Non-pigmented ciliary epithelial cell (primary cell): ENCODE measurements at places on chromosomes 11 and 22.

DNA sequence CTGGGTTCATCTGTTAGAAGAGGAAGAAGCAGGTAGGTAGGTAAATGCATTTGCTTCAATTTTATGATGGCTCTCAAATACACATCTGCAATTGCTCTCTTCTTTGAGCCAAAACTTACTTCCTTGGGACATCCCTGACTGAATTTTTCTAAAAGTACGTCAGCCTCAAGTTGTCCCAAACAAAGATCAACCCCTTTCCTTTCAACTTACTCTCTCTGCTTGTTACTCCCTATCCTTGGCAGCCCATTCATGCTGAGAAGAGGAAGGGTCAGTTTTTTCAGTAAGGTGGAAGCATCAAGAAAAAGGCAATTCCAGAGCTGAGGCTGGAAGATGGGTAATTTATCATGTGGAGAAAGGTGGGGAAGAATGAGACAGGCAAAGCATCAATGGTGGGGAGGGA is 111.2 kb downstream of the LRRC32 start:
- DNase-seq, result no peak

GRCh38 chr11:109120341-109120740 is 301.6 kb upstream of the C11orf87 start:
- no peak for DNase-seq

- DNase-seq, result no peak
Observed at GRCh38 chr22:49482811-49483210, 344.9 kb downstream of the BRD1 start.

GRCh38 chr11:94595076-94595475 is 27.9 kb downstream of the PIWIL4 start:
- no peak for DNase-seq

DNA sequence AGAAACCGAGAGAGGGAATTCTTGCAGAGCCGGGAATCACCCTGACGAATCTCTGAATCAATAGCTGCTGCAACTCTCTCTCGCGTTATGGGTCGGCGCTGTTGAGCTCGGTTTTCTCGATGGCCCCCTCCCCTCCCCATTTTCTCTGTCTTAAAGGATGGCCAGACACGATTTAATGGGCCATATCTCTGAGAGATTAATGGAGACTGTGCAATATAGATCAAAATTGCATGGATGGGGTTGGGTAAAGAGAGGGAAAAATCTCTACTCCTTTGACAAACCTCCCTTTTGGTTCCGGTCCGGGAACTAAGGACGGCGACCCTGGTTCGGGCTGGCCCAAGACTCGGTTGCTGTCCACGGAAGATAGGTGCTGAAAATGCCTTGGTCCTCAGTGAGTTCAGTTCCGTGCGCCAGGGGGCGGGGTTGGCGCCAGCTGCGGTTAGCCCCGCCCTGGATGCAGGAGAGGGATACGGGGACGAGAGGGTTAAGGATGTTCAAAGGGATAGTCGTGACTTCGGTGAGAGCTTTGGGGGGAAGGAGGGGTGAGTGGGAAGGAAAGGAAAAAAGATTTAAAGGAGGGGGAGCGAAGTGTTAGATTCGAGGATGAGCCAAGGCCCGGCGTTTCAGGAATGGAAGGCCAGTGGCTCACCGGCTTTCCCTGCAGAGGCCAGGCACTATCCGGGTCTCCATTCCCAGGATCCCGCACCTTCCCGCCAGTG is 103.6 kb upstream of the HSD17B12 start:
- DNase-seq, result no peak

GRCh38 chr11:32420937-32421901 is 14.1 kb downstream of the WT1 start:
- DNase-seq, result no peak

- DNase-seq, result no peak
Observed at GRCh38 chr11:116640641-116641402, 132.0 kb downstream of the BUD13 start.

DNA sequence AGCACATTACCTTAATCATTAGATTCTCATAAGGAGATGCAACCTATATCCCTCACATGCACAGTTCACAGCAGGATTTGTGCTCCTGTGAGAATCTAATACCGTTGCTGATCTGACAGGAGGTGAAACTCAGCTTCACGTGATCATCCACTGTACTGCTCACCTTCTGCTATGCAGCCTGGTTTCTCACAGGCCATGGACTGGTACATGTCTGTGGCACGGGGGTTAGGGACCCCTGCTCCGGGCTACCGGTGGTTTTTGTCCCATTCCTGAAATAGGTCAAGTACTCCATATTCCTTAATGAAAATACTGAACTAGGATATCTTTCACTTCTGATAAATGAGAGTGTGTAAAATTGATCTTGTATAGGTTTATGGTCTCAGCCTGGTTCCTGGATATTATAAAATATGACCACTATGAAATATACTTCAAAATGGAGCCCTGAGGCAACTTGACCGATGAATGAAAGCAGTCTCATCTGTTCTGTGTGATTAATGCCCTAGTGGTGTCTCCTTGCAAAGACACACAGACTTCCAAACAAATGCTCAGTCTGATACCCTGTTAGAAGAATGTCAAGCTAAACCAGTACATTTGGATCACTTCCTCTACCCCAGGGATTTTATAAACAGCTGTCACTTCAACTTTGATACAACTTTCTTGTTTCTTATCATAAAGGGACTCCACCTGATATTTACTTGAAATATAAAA is 492.9 kb upstream of the ANO3 start:
- DNase-seq, result no peak

- DNase-seq, result no peak
Observed at GRCh38 chr11:116829525-116830183, at the start of gene APOC3. TSS of gene APOC3 (plus strand) at chr11:116829907. CDS start at chr11:116830583, 676 bp downstream.

DNA sequence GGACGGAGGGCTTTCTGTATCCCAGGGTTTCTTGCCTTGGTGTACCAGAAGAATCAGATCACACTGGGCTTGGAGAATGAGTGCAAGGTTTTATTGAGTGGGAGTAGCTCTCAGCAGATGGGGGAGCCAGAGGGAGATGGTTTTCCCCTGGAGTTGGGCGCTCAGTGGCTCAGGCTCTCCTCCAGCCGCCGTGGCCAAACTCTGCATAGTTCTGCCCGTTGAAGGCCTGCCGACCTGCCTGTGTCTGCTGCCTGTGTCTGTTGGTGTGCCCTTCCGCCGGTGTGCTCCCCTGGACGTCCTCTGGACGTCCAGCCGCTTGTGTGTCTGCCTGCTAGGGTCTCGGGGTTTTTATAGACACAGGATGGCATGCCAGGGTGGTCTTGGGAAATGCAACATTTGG is 4.5 kb upstream of the ALKBH8 start:
- no peak for DNase-seq

- DNase-seq, result no peak
Observed at GRCh38 chr11:77207019-77207485, 79.0 kb downstream of the MYO7A start.

- DNase-seq, result no peak
Observed at GRCh38 chr11:1949302-1949701, 2.2 kb downstream of the MRPL23 start.

DNA sequence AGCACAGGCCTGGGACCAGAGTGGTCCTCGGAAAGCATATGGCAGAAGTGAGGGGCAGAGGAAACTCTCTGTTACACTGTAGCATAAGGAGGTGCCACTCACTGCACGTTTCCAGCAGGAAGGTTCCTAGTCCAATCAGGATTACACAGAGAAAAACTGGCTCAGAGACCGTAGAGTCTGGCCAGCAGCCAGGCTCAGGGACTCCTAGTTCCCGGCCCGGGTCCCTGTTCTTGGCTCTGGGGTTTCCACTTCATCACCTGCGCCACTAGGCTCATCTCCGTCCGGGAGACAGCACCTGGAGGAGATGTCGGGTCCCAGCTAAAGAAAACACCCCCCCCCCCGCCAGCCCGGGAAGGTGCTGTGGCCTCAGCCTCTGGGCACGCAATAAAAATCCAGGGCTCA is 1.1 kb downstream of the TTLL12 start:
- no peak for DNase-seq

GRCh38 chr22:25987948-25988347 is 181.3 kb upstream of the SEZ6L start:
- no peak for DNase-seq

- DNase-seq, result no peak
Observed at GRCh38 chr22:45905924-45906865, 70.8 kb downstream of the WNT7B start.

DNA sequence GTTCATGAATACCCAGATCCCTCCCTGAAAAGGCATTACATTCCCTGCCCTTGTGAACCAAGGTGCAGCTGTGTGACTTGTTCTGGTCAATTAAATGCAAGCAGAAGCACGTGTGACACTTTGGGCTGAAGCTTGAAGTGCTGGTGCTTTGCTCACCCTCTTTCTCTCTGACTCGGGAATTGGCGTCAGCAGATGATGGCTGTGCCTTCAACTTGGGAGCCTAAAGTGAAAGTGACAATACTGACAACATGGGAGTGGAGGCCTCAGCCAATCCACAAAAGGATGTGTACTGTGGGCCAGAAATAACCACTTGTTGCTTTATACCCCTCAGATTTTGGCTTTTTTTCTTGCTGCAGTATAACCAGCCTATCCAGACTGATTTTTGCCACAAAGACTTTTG is 148.3 kb upstream of the THY1 start:
- DNase-seq, result no peak

DNA sequence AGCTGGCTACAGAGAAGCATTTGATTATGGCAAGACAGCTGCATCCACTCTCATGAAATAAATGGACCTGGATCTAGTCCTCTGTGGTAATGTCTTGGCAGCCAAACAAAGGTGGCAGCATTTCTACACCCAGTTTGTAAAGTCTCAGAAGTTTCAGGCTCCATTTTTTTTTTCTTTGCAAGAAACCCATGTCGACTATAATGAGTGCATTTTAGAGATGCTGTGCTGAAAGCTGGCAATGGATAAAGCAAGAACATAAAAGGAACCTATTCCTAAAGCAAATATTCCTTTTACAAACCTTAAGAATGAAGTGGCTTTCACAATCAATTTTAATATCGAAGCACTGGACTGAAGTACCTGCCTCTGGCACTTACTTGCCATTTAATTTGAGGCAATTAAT is 33.5 kb downstream of the THAP12 start:
- DNase-seq, result no peak

DNA sequence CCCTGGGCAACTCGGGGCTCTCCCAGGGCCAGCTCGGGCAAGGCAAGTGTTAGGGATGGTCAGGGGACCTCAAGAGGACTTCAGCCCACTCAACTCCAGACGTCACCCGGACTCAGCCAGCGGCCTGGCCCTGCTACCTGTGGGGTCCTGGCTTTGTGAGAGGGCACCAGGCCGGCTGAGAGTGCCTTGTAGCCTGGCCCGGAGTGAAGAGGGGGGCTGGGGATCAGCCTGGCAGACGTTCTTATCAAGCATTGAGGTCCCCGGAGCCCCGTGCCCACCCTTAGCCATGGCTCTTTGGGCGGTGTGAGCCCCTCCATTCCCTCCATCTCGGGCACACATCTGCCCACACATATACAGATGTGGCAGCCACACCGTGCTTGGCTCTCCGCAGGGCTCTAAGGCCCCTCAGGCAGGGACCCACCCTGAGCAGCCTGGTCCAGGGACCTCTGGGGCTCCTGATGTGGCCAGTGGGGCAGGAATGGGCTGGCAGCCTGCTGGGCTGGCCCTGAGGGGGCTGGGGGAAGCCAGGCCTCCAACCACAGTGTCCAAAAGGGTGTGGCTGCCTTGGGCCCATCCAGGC is 15.3 kb downstream of the LSP1 start:
- no peak for DNase-seq

GRCh38 chr22:32852395-32853251 is 51.1 kb downstream of the TIMP3 start:
- DNase-seq, result no peak

- no peak for DNase-seq
Observed at GRCh38 chr11:35683728-35684339, 21.3 kb downstream of the TRIM44 start.

GRCh38 chr11:38191101-38191500 is 1593.1 kb upstream of the RAG2 start:
- DNase-seq, result no peak

GRCh38 chr22:46044621-46045458 is 67.9 kb upstream of the WNT7B start:
- DNase-seq, result no peak

DNA sequence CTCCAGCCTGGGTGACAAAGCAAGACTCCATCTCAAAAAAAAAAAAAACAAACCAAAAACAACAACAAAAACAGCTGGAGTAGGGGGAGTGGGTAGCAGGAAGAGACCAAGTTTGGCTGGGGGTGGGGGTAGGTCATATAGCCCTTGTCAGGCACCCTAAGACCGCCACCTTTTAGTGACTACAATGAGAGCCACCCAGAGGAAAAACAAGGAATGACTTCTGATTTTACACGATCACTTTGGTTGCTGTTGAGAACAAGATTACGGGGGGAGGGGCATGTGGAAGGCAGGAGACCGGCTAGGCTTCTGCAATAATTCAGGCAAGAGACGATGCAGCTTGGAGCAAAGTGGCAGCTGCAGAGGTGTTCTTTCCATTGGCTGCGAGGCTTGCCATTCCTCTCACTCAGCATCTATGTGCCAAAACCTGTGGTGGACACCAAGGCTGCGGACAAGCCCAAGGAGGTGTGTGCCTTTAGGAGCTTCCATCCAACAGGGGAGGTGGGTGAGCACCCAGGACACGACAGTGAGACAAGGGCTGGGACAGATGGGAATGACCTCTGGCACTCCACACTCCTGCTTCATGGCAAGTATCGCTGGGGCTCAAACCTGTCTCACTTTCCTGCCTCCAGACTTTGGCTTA is 1.7 kb downstream of the RPS19BP1 start:
- no peak for DNase-seq

DNA sequence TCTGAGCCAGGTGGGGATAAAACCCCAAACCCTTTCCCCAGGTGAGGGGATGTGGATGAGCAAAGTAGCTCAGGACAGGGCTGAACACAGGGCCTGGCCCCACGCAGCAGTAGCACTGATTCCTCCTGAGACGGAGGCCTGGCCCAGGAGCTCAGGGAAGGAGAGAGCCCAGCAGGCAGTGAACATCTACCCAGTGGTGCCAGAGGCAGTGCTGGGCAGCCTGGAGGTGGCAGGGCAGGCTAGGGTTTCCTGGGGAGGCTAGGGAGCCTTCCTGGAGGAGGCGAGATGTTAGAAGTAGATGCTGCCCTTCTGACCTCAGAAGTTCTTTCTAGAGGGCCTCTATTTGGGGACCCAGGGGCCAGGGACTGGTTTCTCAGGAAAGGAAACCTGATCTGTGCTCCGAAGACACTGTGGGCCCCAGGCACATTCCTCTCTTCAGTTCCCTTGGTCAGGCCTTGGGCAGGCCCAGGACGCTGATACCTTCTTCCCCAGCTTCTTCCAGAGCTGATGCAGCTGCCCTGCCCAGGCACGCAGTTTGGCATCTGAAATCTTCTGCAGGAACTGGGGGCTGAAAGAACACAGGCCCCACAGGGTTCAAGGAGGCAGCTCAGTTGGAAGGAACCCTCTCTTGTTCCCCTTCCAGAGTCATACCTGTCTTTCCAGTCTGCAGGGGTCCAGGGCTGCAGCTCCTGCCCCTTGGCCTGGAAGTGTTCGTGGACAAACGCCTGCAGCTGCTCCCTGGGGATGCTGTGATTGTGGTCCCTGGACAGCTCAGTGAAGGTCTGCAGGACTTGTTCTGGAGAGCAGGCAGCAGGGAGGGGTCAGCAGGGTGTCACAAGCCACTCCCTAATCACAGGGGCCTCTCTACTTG is 16.8 kb downstream of the TREH start:
- DNase-seq, result no peak
